ENCODE measurements at places on chromosomes 16 and 17.
A peak's percentile ranks its signal among the peaks of the same experiment; 100 is the strongest.

- DNase-seq: no peak
Observed at GRCh38 chr17:50934672-50935220, 68.6 kb upstream of the TOB1 start.

DNA sequence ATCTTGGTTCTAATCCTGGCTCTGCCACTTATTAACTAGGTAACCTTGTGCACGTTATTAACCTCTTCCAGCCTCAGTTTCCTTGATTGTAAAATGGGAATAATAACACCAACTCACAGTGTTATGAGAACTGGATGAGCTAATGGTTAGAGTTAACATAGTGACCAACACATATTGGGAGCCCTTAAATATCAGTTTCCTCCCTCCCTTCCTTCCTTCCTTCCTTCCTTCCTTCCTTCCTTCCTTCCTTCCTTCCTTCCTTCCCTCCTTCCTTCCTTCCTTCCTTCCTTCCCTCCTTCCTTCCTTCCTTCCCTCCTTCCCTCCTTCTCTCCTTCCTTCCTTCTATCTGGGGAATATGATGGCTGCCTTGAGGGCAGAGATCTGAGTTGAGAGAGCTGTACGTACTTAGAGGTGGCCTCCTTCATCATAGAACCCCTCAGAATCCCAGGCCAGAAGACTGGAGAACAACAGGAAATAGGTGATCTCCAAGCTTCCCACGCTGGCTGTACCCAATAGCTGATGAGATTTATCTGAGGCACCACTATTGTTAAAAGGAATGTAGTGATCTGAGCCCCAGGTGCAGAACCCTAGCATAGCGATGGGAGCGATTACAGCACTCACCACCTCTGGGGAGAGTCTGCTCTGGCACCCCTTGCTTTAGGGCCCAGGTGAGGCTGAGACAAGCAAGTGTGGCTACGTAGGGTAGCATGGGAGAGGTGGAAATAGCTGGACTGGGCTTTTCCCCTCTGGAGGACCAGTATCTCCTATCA, 26.2 kb downstream of the CCR7 start:
- no peak for DNase-seq

DNA sequence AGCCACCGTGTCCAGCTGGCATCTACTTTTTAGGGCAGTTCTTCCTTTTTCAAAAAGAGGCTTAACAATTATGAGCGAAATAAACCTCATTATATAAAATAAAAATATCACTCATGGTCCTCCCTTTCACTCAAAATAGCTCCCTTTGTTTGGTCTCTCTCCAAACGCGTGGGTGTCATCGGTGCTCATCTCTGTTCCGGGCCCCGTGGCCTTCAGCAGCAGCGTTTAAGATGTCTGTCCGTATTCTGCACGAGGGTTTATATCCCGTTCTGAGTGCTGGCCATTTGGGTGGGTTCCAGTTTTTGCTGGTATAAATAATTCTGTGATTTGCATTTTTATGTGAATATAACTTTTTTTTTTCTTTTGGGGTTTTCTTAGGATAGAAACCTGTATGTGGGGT, 33.4 kb downstream of the PRMT7 start:
- no peak for DNase-seq

DNA sequence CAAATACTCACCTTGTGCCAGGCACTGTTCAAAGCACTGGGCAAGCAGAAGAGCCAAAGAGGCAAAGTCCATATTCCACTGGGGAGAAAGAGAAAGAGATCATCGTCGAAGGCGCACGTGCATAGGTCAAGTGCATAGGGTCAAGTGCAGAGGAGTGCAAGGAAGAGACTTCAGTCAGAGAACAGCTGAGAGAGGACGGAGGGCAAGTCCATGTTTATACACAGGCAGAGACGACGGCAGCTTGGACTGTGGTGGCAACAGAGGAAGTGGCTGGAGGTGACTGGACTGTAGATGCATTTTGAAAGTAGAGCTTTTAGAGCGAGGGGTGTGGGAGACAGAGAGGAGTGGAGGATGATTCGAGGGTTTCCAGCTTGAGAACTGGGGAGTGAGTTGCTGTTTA, 74.7 kb upstream of the SDK2 start:
- DNase-seq: no peak

GRCh38 chr17:7004398-7005253, 7.8 kb upstream of the RNASEK start:
- peak; percentile 45 for DNase-seq

DNA sequence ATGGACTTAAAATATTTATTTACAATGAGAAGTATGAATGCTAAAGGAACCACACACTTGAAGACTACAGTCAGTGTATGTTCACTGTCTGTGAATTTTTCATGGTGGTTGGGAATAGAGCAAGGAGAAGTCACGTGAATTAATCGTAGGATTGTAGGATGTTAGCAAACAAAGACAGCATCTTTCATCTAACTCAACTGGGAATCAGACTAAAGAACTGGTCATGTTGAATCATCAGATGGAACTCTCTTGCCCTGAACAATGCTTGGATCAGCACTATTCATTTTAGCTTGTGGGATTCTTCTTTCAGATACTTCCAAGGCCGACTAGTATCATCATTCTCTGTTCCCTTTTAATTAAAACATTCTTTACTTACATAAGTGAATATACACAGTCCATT, 18.1 kb downstream of the KCNJ2 start:
- no peak for DNase-seq

- no peak for DNase-seq
Observed at GRCh38 chr17:63954402-63955063, 18.2 kb downstream of the SCN4A start.

GRCh38 chr16:65838001-65838400, 528.5 kb upstream of the CDH5 start:
- no peak for DNase-seq

GRCh38 chr17:62870552-62870971, 62.4 kb upstream of the MARCHF10 start:
- no peak for DNase-seq

- DNase-seq: peak; percentile 46
Observed at GRCh38 chr17:19021622-19022083, 17.1 kb upstream of the FAM83G start.

- DNase-seq: no peak
Observed at GRCh38 chr16:2840914-2841313, 10.8 kb downstream of the ZG16B start.

GRCh38 chr17:57372156-57372555, 115.8 kb downstream of the MSI2 start:
- no peak for DNase-seq

GRCh38 chr16:16036359-16036792, 87.0 kb downstream of the ABCC1 start:
- DNase-seq: no peak

DNA sequence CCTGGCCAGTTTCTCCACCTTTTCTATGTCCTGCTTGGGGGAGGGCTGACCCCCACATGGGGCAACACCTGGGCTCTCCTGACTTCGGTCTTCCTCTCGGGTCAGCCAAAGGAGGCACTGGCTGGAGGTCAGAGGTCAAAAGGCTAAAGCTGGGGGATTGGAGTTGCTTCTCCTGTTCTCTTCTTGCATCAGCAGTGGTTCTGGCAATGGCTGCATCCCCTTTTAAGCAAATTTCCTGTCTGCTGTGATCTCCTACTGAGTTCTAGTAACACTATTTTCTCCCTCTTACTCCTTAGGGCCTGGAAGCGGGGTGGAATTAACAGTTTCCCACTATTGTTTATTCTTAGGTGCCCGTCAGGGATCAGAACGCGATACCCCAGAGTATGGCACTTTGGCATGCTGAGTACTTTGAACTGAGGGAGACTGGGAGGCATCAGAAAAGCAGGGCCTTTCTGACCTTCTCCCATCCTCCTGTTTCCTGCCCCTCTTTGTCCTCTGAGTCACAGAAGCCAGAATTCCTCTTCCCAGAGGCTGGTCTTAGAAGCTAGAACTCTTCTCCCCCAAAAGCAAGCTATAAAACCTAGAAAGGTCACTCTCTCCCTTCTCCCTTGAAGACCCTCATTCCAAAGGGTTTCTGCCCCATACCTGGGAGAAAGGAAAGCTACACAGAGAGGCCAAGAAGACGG, 268.2 kb downstream of the STX8 start:
- DNase-seq: no peak

- peak; percentile 0 for DNase-seq
Observed at GRCh38 chr16:7025616-7026190, 306.9 kb upstream of the RBFOX1 start.

DNA sequence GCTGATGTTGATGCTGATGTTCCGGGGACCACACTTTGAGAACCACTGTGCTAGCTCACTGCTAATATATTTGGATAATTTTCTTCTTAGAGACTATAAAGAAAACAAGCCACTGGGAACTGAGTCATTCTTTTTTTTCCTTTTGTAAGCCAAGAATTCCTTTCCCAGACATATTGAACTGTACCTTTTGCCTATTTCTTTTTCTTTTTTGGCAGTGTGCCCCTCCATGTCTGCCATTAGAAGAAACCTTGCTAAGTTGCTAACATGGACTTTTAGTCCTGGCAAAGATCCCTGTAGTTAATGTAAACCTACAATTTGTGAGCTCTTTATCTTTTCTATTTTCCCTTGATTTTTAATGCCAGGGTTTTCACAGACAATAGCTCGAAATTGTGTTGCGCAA, 17.3 kb upstream of the ERCC4 start:
- DNase-seq: no peak

- DNase-seq: no peak
Observed at GRCh38 chr16:59210955-59211541, 476.9 kb upstream of the GOT2 start.

DNA sequence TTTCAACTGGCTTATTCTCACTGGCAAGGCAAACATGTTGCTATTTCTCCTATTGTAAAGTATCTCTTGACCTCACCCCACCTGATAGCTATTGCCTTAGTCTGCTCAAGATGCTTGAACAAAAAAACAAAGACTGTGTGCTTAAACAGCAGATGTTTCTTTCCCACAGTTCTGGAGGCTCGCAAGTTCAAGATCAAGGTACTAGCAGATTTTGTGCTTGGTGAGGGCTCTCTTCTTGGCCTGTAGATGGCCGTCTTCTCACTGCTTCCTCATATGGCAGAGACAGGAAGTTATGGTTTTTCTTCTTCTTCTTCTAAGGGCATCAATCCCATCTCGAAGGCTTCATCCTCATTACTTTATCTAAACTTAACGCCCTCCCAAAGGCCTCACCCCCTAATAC, 109.7 kb upstream of the CLEC3A start:
- no peak for DNase-seq

DNA sequence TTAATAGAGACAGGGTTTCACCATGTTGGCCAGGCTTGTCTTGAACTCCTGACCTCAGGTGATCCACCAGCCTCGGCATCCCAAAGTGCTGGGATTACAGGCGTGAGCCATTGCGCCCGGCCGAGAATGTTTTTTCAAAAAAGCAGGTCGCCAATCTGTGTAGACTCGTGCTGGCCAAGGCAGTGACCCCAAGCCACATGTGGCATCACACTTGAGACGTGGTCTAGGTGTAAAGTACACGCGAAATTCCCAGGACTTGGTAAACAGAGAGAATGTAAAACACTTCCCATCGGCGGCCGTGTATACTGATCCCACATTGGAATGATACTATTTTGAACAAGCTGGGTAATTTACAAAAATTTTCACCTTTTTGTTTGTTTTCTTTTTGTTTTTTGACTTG, 41.1 kb downstream of the TBC1D16 start:
- DNase-seq: no peak

GRCh38 chr16:54690710-54691109, 240.0 kb upstream of the IRX5 start:
- DNase-seq: no peak

DNA sequence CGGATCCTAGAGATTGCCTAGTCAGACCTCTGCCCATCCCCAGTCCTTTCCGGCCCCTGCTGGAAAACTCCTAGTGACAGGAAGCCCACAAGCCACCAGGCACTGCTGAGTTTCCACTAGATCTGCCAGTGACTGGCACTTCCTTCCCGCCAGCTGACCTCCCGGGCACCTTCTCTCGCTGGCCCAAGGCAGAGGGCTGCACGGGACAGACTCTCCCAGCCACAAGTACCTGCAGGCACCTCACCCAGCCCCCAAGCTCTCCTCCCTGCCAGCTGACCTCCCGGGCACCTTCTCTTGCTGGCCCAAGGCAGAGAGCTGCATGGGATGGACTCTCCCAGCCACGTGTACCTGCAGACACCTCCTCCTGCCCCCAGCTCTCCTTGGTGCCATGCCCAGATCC, 66.3 kb upstream of the DOC2B start:
- DNase-seq: no peak

All from stimulated activated CD4-positive, alpha-beta T cell treated with anti-CD3 and anti-CD28 coated beads, TNF-alpha, amount 100 ng/mL, for 24 hours (primary cell).